ENCODE measurements at places on chromosomes 7 and 10. TPM values are rescaled to one million over a fixed set of nuclear protein-coding genes. Genes with fewer than 3 reads are reported as not detected.

DNA sequence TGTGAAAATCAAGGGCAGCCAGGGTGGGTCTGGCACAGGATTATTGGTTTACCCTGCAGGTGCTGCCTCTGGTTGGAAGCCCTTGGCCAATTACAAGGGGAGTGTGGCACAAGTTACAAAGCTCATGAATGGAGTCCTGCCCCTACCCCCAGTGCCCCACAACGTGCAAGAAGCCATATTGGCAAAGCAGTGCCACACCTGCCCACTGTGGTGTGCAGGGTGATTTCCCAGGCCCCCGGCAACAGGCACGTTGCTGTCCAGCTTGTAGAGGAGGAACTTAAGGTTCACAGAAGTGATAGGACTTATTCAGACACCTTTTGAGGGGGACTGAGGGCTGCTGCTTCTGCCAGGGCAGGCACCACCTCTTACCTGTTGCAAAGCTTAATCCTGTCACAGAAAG, 11.4 kb downstream of the LHPP start:
- no peak overlapping the region for H3K4me3 ChIP-seq
- no peaks in the 10 kb centered on the region for H3K36me3 ChIP-seq
- no peaks in the 10 kb centered on the region for H3K27me3 ChIP-seq

GRCh38 chr7:32496052-32496813, 944 bp downstream of the AVL9 start:
- no peaks in the 10 kb centered on the region for H3K27me3 ChIP-seq
- peaks cover 10% of the 10 kb centered on the region for H3K36me3 ChIP-seq
- H3K27ac ChIP-seq, result peak overlapping the region; percentile 98
- peaks cover 43% of the 10 kb centered on the region for H3K4me1 ChIP-seq
- H3K4me3 ChIP-seq, result peak overlapping the region; percentile 97

GRCh38 chr10:13448216-13448615, 80.6 kb downstream of the BEND7 start:
- H3K27ac ChIP-seq, result no peak overlapping the region
- no peaks in the 10 kb centered on the region for H3K36me3 ChIP-seq
- peaks cover 11% of the 10 kb centered on the region for H3K27me3 ChIP-seq
- no peaks in the 10 kb centered on the region for H3K4me1 ChIP-seq

The WDR86 gene
- 0.85 TPM for total RNA-seq

GRCh38 chr7:151599401-151600227, 79.9 kb upstream of the RHEB start:
- no peak for DNase-seq
- no peaks in the 10 kb centered on the region for H3K27me3 ChIP-seq
- no peak overlapping the region for H3K4me3 ChIP-seq
- no peak overlapping the region for H3K27ac ChIP-seq
- peaks cover 38% of the 10 kb centered on the region for H3K4me1 ChIP-seq
- H3K36me3 ChIP-seq, result peaks cover 32% of the 10 kb centered on the region

The CNNM1 gene
- 0.49 TPM for total RNA-seq
